ENCODE measurements at places on chromosomes 13 and 19.

DNA sequence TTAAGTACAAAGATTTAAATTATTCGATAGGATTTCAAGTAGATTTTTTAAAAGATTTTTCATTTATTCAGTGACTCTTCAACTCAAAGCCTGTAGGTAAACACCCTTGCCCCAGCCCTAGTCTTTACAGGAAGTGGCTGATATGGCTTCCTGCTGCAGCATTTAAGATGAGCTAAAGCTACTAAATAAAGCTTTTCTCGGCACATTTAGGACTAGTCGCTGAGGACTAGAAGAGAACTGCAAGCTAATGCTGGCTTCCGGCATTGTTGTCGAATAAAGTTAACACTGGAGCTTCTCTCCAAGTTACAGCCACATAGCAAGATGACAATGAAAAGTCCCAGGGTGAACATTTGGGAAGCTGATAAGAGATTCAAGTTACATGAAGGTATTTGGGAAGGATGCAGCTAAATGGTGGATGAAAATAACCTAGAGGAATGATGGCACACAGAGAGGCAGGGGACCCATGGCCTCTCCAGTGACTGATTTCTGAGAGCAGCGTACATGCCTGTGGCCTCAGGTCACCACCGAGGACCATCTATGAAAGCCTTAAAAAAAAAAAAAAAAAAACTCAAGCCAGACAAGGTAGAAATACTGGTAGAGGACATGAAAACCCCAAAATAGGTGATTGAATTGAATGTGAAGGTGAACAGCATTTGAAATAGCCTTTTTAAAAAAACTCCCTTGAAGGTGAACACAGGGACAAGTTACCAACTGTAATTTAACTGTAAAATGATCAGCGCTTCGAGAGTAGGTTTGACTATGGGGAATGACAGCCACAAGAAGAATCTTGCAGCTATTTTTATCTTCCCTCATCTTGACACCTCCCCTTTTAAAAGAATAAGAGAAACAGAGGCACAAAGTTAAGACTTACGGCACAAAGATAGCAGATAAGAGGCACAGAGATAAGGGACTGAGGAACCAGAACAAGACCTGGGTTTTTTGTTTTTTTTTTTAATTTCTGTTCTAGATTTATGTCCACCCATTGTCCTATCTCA, 155.4 kb downstream of the DCT start:
- no peak for DNase-seq

DNA sequence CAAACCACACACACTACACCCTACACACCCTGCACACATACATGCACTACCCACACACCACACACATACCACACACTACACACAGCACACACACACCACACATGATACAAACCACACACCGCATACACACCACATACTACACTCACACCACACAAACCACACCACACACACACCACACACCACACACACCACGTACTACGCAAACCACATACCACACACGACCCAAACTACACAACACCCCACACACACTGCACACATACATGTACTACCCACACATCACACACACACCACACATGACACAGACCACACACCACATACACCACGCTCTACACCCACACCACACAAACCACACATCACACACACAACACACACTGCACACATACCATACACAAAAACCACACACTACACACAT, 6.6 kb downstream of the MAG start:
- DNase-seq, result no peak

GRCh38 chr13:26041444-26041843, 10.4 kb downstream of the SHISA2 start:
- DNase-seq, result no peak

DNA sequence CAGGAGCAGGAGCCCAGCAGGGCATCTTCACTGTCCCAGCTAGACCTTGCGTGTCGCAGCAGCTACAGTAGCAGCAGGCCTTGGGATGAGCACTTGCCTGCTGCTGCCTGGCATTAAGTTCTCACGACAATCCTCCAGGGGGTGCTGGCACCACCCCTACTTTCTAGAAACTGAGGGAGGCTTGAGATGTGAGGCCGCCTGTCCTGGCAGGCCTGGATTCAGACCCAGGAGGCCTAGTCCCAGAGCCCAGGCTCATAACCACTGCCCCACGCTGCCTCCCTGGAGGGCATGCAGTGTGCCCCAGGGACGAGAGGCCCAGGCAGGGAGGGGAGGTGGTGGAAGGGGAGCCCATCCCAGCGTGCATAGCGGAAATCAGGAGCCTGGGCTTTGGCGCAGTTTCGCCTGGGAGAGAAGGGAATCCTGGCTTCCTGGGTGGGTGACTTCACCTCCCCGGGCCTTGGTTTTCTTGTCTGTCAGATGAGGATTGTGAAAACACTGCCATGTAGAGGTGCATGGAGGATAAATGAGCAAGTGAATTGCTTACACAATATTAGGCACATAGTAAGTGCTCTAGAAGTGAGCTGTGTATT, 26.1 kb downstream of the PPP5C start:
- no peak for DNase-seq

- DNase-seq, result no peak
Measured at GRCh38 chr13:49502954-49503353, 7.2 kb downstream of the PHF11 start.

- DNase-seq, result no peak
Measured at GRCh38 chr19:16457195-16457953, 14.4 kb downstream of the EPS15L1 start.

DNA sequence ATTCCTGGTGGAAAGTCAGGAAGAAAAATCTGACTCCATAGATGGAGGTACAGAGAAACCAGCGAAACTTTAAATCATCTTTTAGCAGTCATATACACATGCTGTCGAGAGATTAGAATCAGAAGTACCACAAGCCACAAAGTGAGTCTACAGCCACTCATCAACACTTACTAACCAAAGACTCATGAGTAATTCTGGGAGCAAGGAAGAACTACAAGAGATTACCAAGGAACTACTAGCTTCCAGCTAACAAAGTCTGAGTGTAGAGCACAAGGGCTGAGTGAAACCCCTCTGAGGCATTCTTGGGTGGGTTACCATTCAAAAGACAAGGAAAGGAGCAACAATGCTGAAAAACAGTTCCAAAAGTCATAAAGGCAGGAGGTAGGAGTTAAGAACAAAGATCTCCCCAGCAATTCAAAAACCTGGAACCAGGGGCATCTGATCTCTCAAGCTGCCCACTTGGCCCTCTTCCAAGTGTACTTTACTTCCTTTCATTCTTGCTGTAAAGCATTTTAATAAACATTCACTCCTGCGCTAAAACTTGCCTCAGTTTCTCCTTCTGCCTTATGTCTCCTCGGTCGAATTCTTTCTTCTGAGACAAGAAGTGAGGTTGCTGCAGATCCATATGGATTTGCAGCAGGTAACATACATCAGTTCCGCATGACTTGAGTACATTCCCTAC, 13.0 kb downstream of the RBM26 start:
- no peak for DNase-seq

DNA sequence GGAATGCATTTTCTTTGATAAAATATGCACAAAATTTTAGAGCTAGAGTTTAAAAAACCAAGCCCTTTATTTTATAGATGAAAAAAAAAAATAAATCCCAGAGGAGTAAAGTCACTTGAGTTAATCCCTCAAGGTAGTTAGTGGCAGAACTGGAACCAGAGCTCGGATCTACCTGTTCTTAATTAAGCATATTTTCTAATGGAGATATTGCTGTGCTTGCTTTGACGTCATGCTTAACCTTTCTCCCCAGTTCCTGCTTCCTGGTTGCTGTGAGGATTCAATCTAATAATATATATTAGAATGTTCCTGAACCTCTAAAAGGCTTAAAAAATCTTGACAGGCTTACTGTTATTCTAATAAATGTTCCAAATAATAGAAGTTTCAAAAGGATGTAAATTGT, 300.6 kb upstream of the KLF12 start:
- DNase-seq, result no peak

Measured in substantia nigra (tissue), 51 donors.